ENCODE measurements at places on chromosomes 12 and 14. TPM values are rescaled to one million over a fixed set of nuclear protein-coding genes. Genes with fewer than 3 reads are reported as not detected.

DNA sequence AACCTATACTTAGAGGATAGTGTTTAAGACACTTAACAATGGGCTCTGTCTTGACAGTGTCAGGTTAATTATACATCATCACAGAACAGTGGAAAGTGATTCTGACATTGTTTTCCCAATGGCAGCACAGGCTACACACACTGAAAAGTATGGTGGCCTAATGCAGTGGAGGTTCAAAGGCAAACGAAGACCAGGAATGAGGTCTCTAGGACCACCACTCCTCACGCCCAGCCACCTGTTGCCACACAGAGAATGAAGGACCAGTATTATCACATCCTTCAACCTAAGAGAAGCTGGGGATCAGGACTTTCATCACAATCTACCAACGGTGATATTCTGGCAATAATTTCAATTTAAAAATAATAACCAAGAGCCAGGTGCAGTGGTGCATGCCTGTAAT, 34.5 kb upstream of the CDK2AP1 start:
- peaks cover 48% of the 10 kb centered on the region for H3K36me3 ChIP-seq
- H3K27ac ChIP-seq: no peak overlapping the region
- no peak for DNase-seq
- no peak overlapping the region for H3K4me3 ChIP-seq
- H3K27me3 ChIP-seq: no peaks in the 10 kb centered on the region

DNA sequence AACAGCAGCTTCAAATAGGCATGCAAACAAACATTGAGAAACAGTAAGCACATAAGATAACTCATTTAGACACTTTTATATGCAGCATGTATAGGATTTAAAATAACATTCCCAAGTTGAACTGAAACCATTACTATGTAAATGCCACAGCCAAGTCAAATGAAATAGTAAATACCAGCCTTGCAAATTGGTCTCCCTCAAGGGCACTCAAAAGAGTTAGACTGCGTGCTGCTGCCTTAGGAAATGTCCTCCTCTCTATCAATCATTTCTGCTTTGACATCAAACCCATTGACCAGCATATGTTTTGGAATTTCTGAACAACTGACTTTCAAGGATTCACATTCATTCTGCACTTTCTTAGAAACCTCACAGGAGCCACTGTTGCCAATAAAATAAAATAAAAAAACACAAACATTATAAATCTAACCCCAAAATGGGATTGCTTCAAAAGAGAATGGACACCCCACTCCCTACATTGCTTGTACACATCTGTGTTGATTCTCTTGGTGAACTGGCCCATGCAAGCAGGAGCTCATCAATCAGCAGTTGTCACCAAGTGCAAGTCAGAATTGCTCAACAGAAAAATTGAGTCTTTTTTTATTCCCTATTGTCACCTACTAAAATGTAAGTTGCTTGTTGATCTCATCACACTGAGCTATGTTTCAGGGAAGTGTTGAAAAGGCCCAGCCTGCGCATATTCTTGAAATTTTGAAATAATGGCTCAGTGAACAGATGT, 256.2 kb downstream of the DAD1 start:
- no peaks in the 10 kb centered on the region for H3K4me1 ChIP-seq
- DNase-seq: no peak
- H3K4me3 ChIP-seq: no peak overlapping the region
- H3K27ac ChIP-seq: no peak overlapping the region
- H3K36me3 ChIP-seq: no peaks in the 10 kb centered on the region

DNA sequence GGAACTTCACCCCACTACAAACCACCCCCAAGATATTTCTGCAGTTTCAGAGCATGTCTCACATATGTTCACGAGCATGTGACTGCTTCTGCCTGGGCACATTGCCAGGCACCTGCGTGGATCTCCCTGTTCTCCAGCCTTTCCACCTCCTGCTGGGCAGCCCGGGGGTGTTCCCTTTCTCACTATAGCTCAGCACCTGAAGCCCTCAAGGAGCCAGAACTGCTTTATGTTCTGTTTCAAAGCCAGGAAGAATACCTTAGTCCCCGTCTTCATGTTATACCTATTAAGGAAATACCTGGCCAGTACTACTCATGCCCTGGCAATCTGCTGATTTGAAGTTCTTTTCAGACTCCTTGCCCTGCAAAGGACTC, 4.2 kb upstream of the FGF6 start:
- no peak overlapping the region for H3K4me3 ChIP-seq
- no peaks in the 10 kb centered on the region for H3K27me3 ChIP-seq

GRCh38 chr12:95443459-95443858, 30.5 kb upstream of the METAP2 start:
- no peak overlapping the region for H3K4me3 ChIP-seq
- DNase-seq: no peak
- H3K27ac ChIP-seq: no peak overlapping the region
- peaks cover 15% of the 10 kb centered on the region for H3K4me1 ChIP-seq

Gene GPRC5D
- not detected for total RNA-seq

GRCh38 chr12:8564656-8565055, 24.0 kb upstream of the CLEC4E start:
- H3K36me3 ChIP-seq: no peaks in the 10 kb centered on the region
- H3K4me1 ChIP-seq: peaks cover 4% of the 10 kb centered on the region
- no peaks in the 10 kb centered on the region for H3K27me3 ChIP-seq
- H3K27ac ChIP-seq: no peak overlapping the region

- no peaks in the 10 kb centered on the region for H3K27me3 ChIP-seq
- DNase-seq: no peak
- no peaks in the 10 kb centered on the region for H3K36me3 ChIP-seq
- no peaks in the 10 kb centered on the region for H3K4me1 ChIP-seq
Measured at GRCh38 chr12:12941450-12942350, 10.3 kb downstream of the GPRC5D start.

Gene CNTN1
- 21.0 TPM for total RNA-seq

DNA sequence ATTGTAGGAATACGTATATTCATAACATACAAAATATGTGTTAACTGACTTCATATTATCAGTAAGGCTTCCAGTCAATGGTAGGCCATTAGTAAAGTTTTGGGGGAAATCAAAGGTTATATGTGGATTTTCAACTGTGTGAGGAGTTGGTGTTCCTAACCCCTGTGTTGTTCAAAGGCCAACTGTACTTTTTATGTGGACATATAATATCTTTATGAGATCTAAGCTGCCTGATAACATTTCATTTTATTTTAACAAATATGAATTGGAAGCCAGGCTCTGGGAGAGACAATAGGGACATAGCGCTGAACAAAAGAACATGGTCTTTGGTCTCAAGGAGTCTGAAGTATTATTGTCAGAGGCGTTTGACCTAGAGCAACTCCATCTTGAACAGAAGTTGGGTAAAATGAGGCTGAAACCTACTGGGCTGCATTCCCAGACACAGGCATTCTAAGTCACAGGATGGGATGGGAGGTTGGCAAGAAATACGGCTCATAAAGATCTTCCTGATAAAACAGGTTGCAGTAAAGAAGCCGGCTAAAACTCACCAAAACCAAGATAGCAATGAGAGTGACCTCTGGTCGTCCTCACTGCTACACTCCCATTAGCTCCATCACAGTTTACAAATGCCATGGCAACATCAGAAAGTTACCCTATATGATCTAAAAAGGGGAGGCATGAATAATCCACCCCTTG, 147.2 kb downstream of the KSR2 start:
- H3K4me1 ChIP-seq: no peaks in the 10 kb centered on the region
- no peak overlapping the region for H3K4me3 ChIP-seq
- H3K36me3 ChIP-seq: no peaks in the 10 kb centered on the region
- H3K27ac ChIP-seq: no peak overlapping the region
- H3K27me3 ChIP-seq: no peaks in the 10 kb centered on the region
- DNase-seq: no peak

Gene CLEC4E
- total RNA-seq: not detected

DNA sequence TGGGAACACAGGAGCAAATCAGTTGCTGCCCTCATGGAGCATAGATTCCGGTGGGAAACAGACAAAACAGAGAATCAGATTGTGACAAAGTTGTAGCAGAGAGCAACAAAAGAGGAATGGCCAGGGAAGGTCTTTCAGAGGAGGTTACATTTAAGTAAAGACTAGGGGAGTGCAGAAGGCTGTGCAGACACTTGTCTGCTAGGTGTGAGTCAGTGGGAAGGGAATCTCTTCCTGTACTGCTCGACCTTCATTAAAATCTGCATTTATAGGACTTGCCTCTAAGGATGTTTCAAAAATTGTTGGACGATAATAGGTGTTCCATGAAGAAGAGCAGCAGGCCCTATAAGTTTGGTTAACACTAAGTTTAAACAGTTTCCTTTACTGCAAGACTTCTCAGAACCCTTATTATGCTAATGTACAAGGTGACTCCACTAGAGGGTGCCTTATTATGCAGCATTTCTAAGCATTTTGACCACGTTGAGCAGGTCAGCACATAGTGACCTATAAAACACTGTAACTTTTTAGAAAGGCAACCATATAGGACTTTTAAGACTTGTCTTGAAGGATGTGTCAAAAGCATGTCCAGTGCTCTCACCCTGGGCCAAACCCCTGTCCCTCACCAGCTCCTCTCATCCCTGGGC, 91.8 kb upstream of the RIC8B start:
- H3K27me3 ChIP-seq: no peaks in the 10 kb centered on the region
- no peaks in the 10 kb centered on the region for H3K4me1 ChIP-seq
- H3K36me3 ChIP-seq: no peaks in the 10 kb centered on the region

Gene PIWIL1
- total RNA-seq: not detected

Gene ACOT4
- total RNA-seq: 0.80 TPM

DNA sequence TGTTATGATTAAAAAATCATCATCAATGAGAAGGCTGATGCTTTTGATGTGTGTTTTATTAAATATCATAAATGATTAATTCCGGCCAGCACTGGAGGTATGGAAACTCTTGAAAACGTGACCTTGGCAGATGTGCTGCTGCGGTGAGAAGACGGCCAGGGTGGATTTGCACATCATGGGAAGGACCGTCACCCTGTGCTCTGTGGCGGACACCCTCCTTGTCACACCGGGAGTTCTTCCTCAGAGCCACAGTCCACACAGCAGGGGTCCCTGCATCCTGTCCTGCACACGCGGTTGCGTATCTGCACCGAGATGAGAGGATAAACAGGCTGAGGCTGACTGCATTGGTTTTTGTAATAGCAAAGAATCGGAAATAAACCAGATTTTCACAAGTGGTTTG, 33.5 kb downstream of the FZD10 start:
- H3K4me1 ChIP-seq: 0 out of 2 replicates have a peak, but pooled peaks cover 10% of the 10 kb centered on the region
- no peaks in the 10 kb centered on the region for H3K36me3 ChIP-seq
- H3K4me3 ChIP-seq: no peak overlapping the region
- DNase-seq: no peak
- no peaks in the 10 kb centered on the region for H3K27me3 ChIP-seq

DNA sequence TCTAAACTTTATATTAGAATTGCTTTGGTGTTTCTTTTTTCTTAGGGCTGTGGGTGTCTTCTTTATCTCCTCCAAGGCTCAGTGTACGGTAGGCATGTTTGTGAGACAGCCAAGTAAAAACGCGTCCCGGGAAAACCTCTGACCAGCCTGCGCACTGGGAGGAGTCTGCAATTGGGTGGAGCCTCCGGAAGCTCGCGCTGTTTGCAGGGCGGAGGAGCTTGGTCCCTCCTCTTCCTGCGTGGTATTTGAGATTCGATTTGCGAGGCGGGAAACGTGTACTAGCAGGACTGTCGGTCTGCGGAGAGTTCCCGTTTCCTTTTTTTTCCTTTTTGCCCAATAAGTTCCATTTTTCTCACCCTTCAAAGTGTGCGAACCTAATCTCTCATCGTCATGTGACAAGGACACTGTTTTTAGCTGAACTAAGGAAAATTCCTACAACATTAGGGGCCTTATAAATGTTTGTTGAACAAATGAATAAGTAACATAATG, 182.1 kb upstream of the OTX2 start:
- DNase-seq: no peak
- H3K4me3 ChIP-seq: no peak overlapping the region
- H3K4me1 ChIP-seq: 0 out of 2 replicates have a peak, but pooled peaks cover 3% of the 10 kb centered on the region
- no peaks in the 10 kb centered on the region for H3K27me3 ChIP-seq
- no peaks in the 10 kb centered on the region for H3K36me3 ChIP-seq

GRCh38 chr12:82682326-82682725, 4.4 kb upstream of the TMTC2 start:
- no peak overlapping the region for H3K4me3 ChIP-seq
- H3K27me3 ChIP-seq: no peaks in the 10 kb centered on the region
- no peak overlapping the region for H3K27ac ChIP-seq
- no peaks in the 10 kb centered on the region for H3K36me3 ChIP-seq
- H3K4me1 ChIP-seq: no peaks in the 10 kb centered on the region

Measured in H1 (cell line).